Activated naive CD4-positive, alpha-beta T cell treated with anti-CD3 and anti-CD28 coated beads for 36 hours (primary cell): ENCODE measurements at places on chromosomes 5 and 9. TPM values are rescaled to one million over a fixed set of nuclear protein-coding genes. Genes with fewer than 3 reads are reported as not detected.

Gene MLANA
- not detected for total RNA-seq

Gene PDCD1LG2
- not detected for total RNA-seq

Gene ZFR
- 52.1 TPM for total RNA-seq

Gene DUSP1
- total RNA-seq, result 7.0 TPM

DNA sequence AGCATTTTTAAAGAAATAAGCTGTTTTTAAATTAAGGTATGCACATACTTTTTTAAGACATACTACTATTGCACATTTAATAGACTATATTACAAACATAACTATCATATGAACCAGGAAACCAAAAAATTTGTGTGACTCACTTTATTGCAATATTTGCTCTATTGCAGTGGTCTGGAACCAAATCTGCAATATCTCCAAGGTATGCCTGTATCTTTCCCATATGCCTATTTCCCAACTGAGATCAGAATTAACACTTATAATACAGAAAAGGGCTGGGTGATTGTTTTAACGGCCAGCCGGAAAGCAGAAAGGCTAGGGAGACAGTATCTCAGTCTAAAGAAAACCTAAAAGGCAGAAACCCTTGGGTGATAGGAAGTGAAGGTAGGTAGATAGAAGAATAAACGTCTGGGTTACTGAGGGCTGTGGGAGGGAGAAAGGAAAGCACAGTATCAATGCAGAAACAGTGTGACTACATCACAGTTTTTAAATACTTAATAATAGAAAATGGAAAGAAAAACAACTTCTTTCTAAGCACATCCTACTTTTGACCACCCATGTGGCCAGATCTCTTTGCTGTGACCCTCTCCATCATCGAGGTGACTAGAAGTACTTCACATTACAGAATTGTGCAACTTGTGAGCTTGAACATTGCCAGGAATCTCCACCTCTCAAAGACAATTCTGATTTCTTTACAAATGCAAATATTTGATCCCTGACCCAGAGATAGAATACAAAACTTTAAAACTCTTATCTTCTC, 126.4 kb downstream of the LPAR1 start:
- no peaks in the 10 kb centered on the region for H3K4me1 ChIP-seq
- no peak for DNase-seq
- no peaks in the 10 kb centered on the region for H3K36me3 ChIP-seq
- no peak overlapping the region for H3K27ac ChIP-seq

- H3K4me1 ChIP-seq, result no peaks in the 10 kb centered on the region
- H3K27ac ChIP-seq, result no peak overlapping the region
- H3K4me3 ChIP-seq, result no peak overlapping the region
- H3K36me3 ChIP-seq, result no peaks in the 10 kb centered on the region
Measured at GRCh38 chr5:76351176-76351575, 51.9 kb upstream of the IQGAP2 start.

DNA sequence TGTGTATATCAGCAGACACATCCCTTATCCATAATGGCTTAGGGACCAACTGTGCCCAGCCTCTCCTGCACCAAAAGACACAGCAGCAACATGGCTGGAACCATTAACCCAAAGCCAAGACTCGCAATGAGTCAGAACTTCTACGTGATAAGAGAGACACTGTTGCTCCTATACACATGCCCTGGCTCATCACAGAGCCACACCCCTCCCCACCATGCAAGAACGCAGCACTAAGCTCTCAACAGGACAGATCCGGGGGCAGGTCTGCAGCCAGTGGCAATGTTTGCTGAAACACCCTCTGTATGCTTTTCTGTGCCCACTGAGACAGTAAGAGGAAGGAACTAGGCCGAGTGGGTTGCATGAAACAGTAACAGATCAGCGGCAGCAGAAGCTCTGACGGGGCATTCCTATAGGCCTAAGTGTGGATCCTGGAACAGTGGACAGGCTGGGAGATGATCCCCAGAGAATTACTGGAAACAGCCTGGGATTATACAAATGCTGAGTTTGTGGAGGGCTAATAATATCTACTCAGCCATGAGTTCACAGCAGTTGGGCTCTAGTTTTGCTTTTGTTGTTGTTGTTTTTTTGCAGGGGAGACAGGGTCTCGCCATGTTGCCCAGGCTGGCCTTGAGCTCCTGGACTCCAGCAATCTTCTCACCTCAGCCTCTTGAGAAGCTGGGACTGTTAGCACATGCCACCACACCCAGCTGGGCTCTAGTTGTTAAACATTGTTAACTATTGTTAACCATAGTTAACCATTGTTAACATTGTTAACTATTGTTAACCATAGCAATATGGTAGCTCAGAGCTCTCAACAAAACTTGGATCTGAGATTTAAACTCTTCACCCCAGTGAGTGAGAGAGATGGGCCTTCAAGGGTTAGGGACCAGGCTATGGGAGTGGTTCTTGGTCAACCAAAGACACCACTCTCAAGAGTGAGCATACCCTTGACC, 41.0 kb downstream of the B4GALT1 start:
- peaks cover 20% of the 10 kb centered on the region for H3K4me1 ChIP-seq
- H3K36me3 ChIP-seq, result peaks cover 24% of the 10 kb centered on the region
- DNase-seq, result no peak
- H3K27me3 ChIP-seq, result no peaks in the 10 kb centered on the region
- H3K27ac ChIP-seq, result no peak overlapping the region
- H3K4me3 ChIP-seq, result no peak overlapping the region

- H3K4me1 ChIP-seq, result no peaks in the 10 kb centered on the region
- H3K36me3 ChIP-seq, result no peaks in the 10 kb centered on the region
- H3K27me3 ChIP-seq, result no peaks in the 10 kb centered on the region
Measured at GRCh38 chr9:89863141-89863540, 258.3 kb downstream of the GADD45G start.

DNA sequence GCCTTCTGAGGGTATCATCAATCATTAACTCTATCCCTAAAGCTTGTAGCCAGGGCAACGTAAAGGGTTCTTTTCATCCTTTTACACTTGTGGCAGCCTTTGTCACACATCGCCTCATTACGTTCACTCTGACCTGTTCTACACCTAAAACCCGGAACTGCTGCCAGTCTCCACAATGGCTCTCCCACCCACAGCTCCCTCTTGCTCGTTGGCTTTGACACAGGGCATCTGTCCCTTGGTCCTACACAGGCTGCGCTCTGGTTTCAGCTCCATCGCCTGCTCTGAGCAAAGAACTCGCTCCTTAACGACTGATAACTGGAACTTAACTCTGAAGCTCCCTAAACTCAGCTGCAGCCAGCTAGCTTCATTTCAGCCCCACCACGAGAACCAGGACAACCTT, 112.8 kb upstream of the CTNND2 start:
- H3K27ac ChIP-seq, result no peak overlapping the region
- H3K36me3 ChIP-seq, result no peaks in the 10 kb centered on the region
- DNase-seq, result no peak
- no peak overlapping the region for H3K4me3 ChIP-seq
- no peaks in the 10 kb centered on the region for H3K27me3 ChIP-seq
- no peaks in the 10 kb centered on the region for H3K4me1 ChIP-seq

GRCh38 chr9:14935106-14935751, 25.0 kb upstream of the FREM1 start:
- DNase-seq, result no peak
- H3K27me3 ChIP-seq, result no peaks in the 10 kb centered on the region
- no peaks in the 10 kb centered on the region for H3K36me3 ChIP-seq
- no peak overlapping the region for H3K27ac ChIP-seq
- H3K4me3 ChIP-seq, result no peak overlapping the region
- H3K4me1 ChIP-seq, result no peaks in the 10 kb centered on the region
